ENCODE measurements at places on chromosomes 16 and 17. TPM values are rescaled to one million over a fixed set of nuclear protein-coding genes. Genes with fewer than 3 reads are reported as not detected.

DNA sequence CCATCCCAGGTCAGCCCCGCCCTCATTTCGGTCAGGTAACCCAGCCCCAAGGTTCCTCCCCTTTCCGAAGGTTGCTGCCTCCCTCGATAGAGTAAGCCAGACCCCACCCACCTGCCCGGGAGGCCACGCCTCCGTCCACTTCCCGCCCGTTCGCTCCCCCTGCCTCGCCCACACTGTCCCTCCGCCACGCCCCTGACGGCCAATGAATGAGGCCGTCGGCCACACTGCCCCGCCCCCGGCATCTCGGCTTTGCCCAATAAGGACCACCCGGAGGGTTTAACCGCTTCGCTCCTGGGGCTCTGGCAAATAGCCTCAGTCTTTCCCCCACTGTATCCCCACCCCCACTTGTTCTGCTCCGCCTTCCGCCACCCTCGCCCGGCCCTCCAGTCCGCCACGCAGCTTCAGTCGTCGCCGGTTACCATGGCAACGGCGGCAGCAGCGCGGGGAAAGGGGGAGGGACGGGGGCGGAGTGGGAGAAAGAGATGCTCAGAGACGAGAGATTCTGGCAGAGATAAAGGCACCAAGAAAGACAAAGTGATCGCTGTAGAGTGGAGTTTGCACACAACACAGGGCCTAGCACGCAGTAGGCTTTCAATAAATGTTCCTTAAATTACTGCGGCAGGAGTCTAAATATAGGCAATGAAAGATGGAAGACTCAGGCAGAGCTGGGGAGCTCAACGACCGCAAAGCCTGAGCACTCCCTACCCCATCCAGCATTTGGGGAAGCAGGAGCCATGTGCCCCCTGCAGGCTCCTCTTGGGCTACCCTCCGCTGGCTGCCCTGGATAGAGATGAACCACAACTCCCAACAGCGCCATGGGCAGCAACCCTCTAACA lies 5.1 kb downstream of the DLG4 start:
- peak; percentile 96 for DNase-seq

DNA sequence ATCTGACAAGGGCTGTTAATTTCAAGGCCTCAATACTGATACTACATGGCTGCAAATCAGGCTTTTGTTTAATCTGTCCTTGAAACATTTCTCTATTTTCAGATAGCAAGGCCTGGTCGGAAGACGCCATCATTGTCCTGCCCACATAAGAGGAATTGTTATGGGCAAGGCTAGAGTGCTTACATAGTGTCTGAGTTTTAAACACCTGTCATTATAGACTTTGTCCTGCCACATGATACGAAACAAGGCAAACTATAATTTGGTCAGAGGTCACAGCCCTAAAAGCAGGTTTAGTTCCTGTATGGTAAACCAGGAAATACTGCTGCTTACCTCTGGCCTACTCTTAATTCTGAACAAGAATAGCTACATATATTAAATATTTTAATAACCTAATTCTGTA lies 104.4 kb downstream of the SSH2 start:
- DNase-seq = no peak

DNA sequence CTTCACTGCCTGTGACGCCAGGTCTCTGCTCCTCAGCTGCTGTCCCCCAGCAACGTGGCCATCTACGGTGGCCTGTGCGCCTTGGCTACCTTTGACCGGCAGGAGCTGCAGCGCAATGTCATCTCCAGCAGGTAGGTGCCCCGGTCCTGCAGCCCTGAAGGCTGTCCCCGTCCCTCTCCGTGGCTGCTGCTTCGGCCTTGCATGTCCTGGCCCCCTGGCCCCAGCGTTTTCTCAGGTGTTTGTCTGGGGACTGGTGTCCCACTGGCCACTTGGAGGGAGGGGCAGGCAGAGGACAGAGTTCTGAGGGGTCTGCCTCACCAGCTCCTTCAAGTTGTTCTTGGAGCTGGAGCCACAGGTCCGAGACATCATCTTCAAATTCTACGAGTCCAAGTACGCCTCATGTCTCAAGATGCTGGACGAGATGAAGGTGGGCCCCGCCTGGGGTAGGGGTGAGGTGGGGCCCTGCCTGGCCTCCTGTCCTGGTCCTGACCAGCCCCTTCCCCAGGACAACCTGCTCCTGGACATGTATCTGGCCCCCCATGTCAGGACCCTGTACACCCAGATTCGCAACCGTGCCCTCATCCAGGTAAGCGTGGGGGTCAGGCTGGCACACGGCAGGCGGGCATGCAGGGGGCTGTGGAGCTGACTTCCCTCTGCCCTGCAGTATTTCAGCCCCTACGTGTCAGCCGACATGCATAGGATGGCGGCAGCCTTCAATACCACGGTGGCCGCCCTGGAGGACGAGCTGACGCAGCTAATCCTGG lies 4.4 kb downstream of the GPS1 start:
- no peak for DNase-seq

- no peak for DNase-seq
Observed at GRCh38 chr16:50449800-50450199, 81.0 kb upstream of the BRD7 start.

GRCh38 chr16:88688013-88688778 lies 1.9 kb upstream of the SNAI3 start:
- DNase-seq = no peak

GRCh38 chr16:31376705-31377104 lies 16.4 kb upstream of the ITGAD start:
- no peak for DNase-seq

DNA sequence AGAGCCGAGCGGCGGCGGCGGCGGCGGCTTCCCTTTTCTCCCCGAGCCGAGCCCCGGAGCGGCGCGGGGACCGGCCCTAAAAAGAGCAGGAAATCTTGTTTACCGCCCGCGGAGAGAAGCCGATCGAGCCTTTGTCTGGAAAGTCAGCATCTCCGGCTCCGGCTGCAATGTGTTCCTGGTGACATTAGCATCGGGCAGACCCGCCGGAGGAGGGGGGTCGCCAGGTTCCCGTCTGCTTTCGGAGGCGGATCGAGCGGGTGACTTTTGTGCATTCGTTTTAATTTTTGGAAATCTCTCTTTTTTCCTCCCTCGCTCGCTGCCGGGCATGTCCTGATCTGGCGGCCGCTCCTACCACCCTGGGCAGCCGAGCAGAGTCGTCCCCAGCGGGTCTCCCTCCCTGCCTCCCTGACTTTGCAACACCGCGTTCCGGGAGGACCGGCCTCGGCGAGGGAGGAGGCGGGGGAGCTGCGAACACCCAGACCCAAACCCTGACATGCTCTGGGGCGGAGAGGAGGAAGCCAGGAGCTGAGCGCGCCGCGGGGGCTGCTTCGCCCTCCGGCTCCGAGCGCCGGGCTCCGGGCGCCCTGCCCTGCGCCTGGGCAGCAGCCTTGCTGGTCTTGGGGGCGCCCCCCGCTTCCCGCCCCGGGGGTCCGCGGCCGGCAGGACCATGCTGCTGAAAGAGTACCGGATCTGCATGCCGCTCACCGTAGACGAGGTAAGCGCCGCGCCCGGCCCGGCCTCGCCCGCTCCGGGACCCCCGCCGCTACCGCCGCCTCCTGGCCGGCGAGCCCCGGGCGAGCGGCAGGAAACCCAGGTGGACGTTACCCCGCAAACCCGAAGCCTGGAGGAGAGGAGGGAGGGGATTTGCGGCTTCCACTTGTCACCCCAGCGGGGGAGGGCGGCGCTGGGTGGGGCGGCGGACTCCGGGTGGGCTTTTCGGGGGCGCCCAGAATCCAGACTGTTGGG lies 690 bp downstream of the PITPNC1 start:
- no peak for DNase-seq

MYL11 gene
- polyA plus RNA-seq = 1.2 TPM

Data from left renal pelvis (tissue), 4 donors.